ENCODE measurements at places on chromosomes 7 and 10.

DNA sequence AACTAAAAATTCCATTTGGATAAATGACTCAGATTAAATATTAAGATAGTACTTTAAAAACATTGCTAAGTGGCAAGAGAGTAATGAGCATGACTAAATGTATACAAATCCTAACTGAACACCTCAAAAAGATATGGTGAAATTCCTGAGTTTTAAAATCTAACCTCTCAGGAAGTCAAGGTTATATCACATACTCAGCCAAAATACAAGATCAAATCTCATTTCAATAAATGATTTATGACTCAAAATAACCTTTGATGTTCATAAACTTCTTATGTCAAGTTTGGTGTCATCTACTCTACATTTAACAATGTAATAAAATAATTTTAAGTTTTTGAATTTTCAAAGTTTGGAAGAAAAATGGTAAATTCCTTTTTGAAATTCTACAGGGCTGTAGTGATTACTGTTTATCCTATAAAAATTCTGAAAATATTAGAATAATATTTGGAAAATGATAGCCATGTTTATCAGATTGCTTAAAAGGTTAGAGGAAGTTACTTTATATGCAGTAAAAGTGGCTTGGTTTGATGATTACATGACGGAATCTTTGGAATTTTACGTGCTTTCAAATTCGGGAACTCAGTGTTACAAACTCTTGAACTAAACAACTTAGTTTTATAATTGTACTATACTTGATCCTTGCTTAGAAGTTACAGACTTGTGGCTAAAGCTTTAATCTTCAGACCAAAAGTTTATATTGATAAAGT is 43.7 kb downstream of the ASZ1 start:
- DNase-seq: no peak

DNA sequence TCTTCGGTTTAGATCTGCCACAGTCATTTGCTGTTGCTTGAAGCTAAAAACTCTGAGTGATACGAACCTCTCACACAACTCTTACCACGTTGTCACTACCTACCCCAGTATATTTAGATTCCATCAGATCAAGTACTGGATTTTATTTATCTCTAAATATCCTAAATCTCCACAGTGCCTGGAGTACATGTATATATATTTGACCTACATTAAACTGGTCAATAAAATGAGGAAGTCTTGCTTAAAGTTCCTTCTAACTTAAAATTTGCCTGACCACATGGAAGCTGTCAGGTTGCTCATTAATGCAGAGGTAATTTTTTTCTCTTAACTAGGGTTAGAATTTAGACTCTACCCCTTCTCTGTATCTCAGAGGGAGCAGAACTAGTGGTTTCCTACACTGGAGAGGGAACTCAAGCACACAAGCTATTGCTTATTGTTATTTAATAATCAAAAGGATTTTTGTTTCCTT is 3.1 kb upstream of the MACC1 start:
- DNase-seq: no peak

GRCh38 chr7:15709978-15710377 is 23.5 kb upstream of the MEOX2 start:
- no peak for DNase-seq

DNA sequence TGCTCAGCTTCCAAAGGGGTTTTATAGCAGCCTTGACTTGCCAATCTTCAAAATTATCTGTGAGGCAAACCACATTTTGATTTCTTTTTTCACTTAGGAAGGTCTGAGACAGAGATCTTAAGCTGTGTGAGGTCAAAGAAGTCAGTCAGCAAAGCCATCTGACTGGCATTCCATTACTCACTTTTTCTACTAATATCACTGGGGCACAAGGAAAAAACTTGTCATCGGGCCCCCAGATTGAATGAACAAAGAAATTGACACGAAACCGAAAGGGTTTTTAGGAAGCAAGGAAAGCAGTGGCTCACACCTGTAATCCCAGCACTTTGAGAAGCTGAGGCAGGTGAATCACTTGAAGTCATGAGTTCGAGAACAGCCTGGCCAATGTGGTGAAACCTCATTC is 78.5 kb upstream of the FRMD4A start:
- DNase-seq: no peak

DNA sequence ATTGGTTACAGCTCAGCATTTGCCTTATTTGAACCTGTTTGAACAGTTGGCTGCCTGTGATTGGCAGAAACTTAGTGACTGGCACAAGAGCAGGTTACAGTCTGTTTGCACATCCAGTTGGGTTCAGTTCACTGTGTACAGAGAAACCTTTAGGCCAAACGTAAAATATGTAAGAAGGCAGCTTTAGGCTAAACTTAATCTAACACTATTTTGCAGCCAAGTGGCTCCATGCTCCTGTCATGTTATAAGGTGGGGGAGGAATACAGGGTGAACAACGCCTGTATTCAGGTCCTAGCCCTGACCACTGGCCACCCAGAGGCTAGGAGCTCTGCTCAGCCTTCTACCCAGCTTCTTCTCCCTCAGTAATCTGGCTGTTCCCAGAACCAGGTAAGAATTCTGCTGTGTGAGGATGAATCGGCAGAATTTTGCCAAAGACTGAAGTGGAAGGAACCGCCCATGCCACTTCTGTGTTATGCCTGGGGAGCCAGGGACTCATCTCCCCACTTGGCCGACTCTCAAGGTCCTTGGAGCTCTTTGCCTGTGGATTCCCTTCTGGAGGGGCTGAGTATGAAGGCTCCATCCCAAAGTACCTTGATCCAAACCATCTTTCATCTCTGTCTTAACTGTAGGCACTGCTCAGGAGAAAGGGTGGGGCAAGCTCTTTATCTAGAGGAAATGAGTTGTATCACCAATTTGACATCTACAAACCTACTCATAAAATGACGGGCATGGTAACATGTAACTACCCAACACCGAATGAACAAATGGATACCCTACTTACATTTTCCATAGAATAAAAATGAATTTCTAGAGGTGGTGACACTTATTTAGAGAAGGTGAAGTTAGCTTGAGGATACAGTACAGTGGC is 164.4 kb upstream of the NAMPT start:
- no peak for DNase-seq

DNA sequence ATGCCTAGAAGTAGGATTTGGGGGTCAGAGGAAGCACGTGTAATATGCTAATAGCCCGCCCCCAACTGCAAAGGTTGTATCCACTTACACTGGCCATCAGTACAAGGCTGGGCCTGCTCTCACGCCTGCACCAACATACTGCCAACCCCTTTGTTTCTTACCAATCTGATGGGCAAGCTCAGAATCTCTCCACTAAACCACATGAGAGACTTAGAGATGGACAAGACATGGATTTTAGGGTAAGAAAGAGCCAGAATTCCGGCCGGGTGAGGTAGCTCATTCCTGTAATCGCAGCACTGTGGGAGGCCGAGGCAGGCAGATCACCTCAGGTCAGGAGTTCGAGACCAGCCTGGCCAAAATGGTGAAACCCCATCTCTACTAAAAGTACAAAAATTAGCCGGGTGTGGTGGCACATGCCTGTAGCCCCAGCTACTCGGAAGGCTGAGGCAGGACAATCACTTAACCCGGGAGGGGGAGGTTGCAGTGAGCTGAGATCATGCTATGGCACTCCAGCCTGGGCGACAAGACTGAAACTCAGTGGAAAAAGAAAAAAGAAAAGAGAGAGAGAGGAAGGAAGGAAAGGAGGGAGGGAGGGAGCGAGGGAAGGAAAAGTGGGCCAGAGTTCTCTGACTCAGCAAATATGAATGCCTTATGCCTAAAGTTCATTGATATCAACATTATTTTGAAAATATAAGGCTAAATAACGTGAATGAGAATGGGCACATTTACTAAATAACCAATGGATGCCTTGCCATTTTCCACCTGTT is 162.2 kb downstream of the SLIT1 start:
- DNase-seq: no peak

GRCh38 chr10:124547647-124548168 is 86.1 kb downstream of the LHPP start:
- DNase-seq: no peak

DNA sequence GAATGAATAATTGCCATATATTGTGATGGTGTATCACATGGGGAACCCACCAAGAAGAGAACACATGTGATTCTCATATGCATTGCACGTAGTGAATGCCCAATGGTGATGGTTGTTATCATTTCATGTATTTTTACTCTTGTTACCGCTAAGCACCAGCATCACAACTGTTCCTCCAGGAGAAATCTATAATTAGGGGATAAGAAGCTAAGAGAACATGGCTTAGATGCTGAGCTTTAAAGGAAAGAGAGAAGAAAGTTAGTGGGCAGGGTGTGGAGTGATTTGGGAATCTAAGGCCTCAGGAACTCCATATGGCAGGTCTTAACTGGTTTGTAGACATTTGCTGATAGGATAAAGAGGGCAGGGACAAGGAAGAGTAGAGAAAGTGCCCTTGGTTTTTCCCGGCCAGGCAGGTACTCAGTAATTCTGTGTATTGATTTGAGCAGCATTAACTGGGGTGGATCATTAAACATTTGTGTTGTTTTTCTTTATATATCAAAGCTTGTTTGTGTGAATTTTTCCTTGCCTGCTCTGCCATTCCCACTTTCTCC is 145.9 kb downstream of the LRRC4 start:
- DNase-seq: no peak

- DNase-seq: no peak
These were observed 564.3 kb upstream of the SORCS1 start for GRCh38 chr10:107728807-107729206.

DNA sequence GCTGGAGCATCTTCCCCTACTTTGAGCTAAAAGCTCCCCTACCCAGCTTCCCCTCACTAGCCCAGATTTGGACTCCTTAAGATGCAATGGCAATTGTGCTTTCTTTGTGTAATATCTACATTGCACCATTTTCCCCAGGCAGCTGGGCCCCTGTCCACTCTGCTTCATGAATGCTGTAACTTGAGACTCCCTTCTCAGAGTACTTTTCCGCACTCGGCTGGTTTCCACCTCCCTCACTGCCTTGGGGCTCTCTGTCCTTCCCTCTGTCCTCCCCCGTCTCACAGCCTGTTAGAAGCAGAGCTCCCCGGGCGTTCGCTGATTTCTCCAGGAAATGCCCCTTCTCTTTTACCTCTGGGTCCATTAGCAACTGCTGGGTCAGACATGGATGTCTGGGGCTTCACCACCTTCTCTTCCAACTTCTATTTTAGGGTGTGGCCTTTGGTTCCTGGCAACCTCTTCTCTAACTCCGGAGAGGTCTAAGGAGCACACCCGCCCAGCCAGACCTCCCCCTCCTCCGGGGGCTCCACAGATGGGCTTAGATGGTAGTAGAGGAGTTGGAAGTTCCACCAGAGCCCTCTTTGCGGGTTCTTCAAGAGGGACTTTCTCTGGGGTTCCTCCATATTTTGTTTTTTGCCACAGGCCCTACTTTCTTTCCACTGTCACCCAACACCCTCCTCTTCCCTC is 2.9 kb upstream of the TMEM72 start:
- no peak for DNase-seq

Data from epithelial cell of proximal tubule (primary cell).